ENCODE measurements at places on chromosomes 4 and X. TPM values are rescaled to one million over a fixed set of nuclear protein-coding genes. Genes with fewer than 3 reads are reported as not detected.

SSX1 gene
- not detected for total RNA-seq

AFP gene
- total RNA-seq, result not detected

MAGEA6 gene
- not detected for total RNA-seq

TDO2 gene
- total RNA-seq, result not detected

CCKAR gene
- not detected for total RNA-seq

SPANXN3 gene
- total RNA-seq, result not detected

PGAM4 gene
- total RNA-seq, result not detected

HTRA3 gene
- 7.1 TPM for total RNA-seq

SLITRK4 gene
- not detected for total RNA-seq

PRDM8 gene
- total RNA-seq, result 5.6 TPM

VGLL1 gene
- not detected for total RNA-seq

GPR173 gene
- total RNA-seq, result 0.57 TPM

ARHGEF38 gene
- 31.8 TPM for total RNA-seq

DTHD1 gene
- 1.2 TPM for total RNA-seq

TLL1 gene
- total RNA-seq, result 7.4 TPM

CTAG1B gene
- total RNA-seq, result not detected

DDX60 gene
- 23.3 TPM for total RNA-seq

TRPC5OS gene
- total RNA-seq, result not detected

PHOX2B gene
- 0.80 TPM for total RNA-seq

ZMAT1 gene
- total RNA-seq, result 23.1 TPM

MAGEC3 gene
- not detected for total RNA-seq

AGA gene
- 11.2 TPM for total RNA-seq

BRS3 gene
- not detected for total RNA-seq

LONRF3 gene
- 10.7 TPM for total RNA-seq

NPY5R gene
- total RNA-seq, result not detected

BMX gene
- 2.5 TPM for total RNA-seq

Measured in Peyer's patch (tissue), 4 donors.